ENCODE measurements at places on chromosomes 7 and 10.

DNA sequence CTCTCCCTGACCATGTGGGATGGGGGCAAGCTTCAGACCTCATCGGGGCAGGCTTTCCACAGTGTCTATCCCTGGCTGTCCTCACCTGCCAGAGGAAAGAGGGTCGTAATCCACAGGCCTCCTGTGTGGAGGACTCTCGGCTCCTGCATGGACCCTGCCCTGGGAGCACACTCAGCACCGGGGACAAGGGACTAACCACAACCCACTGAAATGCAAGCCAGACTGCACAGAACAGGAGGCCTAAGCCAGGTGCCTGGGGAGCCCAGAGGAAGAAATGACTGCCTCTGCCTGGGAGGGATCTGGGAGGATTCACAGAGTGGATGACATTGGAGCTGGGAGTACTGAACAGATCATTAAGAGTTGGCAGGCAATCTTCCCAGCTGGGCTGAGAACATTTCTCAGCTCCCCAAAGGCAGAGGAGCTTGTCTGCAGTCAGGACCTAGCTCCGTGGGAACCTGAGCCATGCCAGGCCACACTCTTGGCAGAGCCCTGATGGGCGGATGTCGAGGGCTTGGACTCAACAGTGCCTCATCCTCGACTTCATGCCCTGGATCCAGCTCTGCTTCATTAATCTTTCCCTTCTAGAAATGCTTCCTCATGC, 213.4 kb downstream of the USP6NL start:
- DNase-seq: no peak

DNA sequence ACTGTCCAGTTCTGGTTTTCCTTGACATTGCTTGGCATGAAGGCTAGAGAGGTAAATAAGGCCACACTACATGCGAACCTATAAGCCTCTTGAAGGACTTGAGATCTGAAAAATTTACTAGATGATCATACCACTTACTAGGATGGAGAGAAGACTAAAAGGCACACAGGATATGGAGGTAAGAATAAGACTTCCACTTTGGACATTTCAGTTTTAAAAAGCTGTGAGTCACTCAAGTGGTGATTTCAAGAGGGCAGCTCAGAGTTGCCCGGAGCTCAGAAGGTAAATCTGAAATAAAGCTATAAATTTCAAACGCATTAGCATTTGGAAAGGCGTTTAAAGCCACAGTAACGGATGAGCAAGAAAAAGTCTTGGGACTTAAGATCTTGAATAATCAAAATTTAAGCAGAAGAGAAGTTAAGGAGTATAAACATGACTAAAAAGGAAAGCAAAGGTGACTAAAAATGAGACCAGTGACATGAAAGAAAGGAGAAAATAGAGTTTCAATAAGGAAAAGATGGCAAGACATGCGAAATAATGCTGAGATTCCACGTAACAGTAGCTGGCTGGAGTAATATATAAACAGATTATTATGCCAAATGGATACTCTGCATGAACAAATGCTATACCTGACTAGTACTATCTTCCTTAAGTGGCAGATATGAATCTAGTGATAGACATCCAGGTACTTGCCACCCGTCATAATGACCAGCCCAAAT, 68.3 kb downstream of the SNX13 start:
- DNase-seq: no peak

DNA sequence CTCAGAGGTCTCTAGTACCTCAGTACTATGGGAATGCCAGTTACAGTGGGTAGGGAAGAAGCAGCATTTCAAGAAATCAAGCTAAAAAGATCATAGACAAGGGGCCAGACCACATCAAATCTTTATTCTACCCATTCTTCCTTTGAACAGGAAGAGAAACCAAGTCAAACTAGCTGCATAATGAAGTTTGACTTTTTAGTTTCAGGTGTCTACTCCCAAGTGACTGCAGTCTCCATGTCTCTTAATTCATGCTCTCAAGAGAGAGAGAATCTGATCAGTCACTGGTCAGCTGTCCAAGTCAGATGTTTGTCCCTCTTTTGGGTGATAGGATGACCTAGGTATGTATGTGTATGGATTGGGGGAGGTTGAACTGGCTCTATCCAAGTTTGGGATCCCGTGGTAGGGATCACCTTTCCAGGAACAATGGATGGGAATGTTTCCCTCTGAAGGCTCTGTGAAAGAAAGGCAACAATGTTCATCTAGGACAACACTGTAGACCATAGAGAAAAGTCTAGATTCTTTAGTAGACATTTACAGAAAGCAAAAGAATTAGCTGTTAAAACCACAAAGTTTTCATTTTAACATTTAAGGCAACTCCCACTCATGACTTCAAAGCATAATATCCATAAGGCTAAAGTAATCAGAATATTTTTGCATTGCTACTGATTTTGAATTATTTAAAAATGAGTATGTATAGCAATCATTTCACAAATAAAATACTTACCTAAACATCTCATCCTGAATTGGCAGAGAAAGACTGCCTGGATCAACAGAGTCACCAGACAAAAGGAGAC, 30.1 kb upstream of the PRTFDC1 start:
- no peak for DNase-seq

GRCh38 chr7:125572414-125572813, 642.8 kb upstream of the POT1 start:
- no peak for DNase-seq

- DNase-seq: no peak
These were observed 11.9 kb downstream of the PDGFA start for GRCh38 chr7:507623-508300.

All from NCI-H2171 (cell line).